ENCODE measurements at places on chromosomes 4 and X.

DNA sequence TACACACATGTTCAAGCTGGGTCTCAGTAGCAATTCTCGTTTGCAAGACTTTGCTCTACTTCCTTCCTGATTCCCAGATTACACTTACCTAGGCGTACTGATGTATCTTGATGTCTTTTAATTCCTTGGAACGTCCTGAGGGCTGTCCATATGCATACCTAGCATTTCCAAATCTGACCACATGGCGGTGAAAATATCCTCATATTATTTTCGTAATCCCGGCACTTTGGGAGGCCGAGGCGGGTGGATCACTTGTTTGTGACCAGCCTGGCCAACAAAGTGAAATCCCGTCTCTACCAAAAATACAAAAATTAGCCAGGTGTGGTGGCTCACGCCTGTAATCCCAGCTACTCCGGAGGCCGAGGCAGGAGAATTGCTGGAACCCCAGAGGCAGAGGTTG, 1786.3 kb upstream of the TENM3 start:
- DNase-seq = no peak

DNA sequence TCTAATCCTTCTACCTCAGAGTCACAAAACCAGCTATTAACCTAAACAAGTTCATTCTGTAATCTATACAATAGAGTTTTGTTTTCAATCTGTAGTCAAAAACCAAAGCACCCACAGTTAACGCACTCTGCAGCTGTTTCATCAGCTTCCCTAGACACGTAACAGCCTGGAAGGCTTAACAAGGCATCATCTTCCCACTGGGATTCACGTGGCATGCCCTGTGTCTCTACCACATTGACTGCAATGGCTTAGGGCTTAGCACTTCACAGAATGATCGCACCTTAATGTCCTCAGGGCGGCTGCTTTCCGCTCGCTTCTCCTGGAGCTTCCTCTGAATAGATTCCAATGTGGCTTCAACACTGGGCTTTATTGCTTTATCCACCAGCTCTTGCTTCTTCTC, 49.7 kb upstream of the NAP1L5 start:
- DNase-seq = no peak

DNA sequence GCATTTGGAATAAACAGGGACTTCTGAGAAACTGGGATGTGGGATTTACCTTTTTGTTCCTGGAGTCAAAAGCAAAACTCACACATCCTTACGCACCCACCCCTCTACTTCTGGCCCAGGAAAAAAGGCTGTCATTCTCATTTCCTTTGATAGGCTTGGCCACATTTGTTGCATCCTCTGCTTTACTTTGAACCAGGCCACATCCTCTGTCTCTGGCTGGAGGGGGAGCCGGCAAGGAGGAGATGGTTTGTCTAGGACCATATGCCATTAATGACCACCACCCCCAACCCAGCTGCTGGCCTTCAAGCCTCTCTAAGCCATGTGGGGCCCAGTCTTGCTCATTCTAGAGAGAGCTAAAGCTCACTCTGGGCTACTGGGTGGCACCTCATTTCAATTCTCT, 64.5 kb downstream of the ATG4A start:
- no peak for DNase-seq

- DNase-seq = no peak
These were observed 55.5 kb downstream of the PJA1 start for GRCh38 chrX:69109706-69110105.

GRCh38 chr4:70651864-70652506, 14.3 kb downstream of the JCHAIN start:
- peak; percentile 42 for DNase-seq

- DNase-seq = no peak
These were observed 12.2 kb upstream of the TMPRSS11B start for GRCh38 chr4:68257719-68258118.

All from common myeloid progenitor, CD34-positive (primary cell).